GM12864 (cell line): ENCODE measurements at places on chromosomes 7 and 10.

DNA sequence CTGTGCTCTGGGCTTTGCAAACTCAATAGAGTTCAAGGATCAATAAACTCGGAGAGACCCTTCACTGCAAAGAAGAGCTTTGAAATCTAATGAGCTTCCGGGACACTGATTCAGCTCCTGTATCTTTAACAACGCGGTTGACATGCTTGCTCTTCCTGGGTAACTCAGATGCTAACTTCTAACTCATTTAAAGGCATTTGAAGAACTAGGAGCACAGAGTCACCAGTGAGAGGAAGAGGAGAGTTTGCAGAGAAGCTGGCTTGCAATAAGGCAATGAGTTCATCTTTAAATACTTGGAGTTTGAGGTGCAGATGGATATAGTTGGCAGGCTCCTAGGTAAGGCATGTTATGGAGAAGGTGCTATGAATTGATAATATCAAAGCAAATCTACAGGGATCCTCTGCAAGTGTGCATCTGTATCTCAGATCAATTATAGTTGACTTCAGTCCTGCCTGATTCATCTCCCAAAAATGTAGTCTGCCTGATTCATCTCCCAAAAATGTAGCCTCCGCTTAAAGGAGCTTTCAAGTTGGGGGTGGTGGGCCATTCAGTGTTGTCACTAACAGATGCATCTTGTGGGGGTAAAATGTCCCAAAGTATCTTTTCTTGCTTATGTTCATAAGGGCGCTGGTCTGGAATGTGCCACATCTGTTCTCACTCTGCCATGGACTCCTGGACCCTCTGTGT lies 182.5 kb upstream of the PRSS58 start:
- no peak for DNase-seq

- DNase-seq, result no peak
These were observed 1.1 kb upstream of the SMIM30 start for GRCh38 chr7:113119429-113119828.

DNA sequence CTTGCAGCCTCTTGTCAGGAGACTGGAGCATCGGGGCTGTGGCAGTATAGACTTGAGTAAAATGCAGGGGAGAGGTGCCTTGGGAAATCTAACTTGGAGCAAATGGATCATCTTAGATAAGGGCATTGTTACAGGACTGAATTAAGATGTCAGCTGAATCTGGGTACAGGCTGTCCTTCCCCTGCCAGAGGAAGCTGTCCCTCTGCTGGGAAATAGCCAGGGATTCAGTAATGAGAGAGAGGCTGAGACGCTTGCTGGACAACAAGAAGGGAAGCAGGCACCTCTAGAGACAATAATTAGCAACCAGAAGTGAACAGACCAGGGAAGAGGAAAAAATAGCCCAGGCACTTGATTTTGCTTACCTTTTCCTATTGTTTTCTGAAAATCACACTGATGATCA lies 20.7 kb upstream of the RAPGEF5 start:
- DNase-seq, result no peak

DNA sequence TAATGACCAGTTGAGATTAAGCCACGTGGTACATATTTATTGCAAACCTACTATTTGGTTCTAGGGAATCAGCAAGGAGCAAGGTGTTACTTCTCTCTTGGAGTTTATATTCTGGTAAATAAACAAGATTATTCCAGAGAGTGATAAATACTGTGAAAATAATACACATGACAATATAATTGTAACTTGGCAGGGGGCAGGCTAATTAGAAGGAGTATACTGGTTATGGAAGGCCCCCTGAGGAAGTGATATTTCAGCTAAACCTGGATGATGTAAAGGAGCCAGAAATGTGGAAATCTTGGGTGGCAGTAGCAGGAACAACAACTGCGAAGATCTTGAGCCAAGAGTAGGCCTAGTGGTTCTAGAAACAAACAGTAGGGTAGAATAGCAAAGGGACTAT lies 111.8 kb downstream of the SDK1 start:
- DNase-seq, result no peak

DNA sequence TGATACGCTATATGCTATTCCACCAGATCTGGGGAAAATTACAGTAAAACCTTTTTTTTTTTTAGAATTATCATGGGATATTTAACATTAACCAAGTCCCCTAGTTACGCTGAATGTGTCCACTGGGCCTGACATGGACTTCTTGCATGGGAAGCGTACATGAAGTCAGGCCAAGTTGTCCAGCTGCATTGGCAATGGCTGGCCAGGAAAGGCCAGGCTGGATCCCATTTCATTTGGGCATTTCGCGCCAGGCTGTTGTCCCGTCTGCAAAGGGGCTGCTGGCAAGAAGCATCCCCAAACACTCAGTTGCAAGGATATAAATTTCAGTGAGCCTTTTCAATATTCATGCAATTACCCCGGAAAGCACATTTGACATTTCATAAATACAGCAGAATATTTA lies 933.3 kb downstream of the GRID1 start:
- no peak for DNase-seq

DNA sequence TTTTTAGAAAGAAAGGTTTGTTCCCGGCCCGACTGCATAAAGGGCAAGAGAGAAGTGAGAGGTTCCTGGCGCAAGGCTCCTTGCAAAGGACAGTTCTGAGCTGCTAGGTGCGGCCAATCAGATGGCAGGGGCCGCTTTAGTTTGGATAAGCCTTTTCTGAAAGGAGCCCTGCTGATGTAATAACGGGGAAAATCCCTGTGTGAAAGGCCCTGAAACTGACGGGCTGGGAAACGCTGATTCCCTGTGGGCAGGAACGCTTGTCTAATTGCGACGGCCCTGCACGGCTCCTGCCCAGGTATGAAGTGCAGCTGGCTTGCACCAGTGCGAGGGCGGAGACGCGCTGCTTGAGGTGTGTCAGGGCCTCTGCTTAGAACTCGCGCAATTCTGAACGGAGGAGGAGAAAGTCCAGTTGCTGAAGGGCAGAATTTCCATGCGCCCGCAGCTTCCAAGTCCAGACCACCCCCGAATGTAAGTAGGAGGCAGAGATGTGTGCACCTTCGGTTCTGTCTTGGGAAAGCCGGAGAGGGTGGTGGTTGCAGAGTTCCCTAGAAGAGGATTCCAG lies 30.5 kb downstream of the TACC2 start:
- no peak for DNase-seq

GRCh38 chr10:62580396-62580795 lies 206.2 kb downstream of the ZNF365 start:
- DNase-seq, result no peak

DNA sequence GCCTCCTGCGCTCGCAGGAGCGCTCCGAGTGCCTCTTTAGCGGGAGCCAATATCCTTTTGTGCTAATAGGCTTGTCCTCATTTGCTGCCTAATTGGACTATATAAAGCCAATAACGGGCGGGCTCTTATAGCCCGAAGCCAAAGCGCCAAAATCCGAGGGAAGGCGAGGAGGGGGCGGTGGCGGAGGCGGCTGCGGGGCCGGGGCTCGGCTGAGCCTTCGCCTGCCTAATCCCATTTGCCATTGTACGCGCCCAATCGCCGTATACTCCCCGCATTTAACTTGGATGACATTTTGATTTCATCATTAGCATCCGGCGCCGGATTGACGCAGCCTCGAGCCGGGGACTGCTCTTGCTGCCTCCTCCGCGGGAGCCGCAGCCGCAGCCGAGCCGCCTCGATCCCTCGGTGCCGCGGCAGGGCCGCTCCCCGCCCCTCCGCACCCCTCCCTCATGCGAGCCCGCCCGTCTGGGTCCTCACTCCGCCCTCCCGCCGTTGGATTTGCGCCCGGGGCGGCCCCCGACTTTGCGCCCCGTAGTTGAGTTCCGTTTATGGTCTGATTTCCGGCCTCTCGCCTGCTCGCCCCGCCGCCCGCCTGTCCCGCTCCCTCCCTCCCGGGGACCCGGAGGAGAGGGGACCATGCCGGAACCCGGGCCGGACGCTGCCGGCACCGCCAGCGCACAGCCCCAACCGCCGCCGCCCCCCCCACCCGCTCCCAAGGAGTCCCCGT lies at the start of gene HMX3:
Gene HMX3 (plus strand): TSS at position 556 of the 727 bp plus-strand sequence. CDS start 81 bp downstream, at position 637.
- DNase-seq, result no peak

- DNase-seq, result no peak
These were observed 17.1 kb upstream of the C10orf67 start for GRCh38 chr10:23361665-23362064.

- no peak for DNase-seq
These were observed 161.1 kb upstream of the ZMIZ1 start for GRCh38 chr10:78907551-78908211.

GRCh38 chr7:20786779-20787659 lies at the start of gene SP8:
Gene SP8 (minus strand): TSS chr7:20786886. CDS start chr7:20786798, 88 bp downstream.
- DNase-seq, result no peak

- no peak for DNase-seq
These were observed 120.9 kb downstream of the CACNB2 start for GRCh38 chr10:18261063-18261610.

- no peak for DNase-seq
These were observed 60.6 kb downstream of the MAP3K8 start for GRCh38 chr10:30494558-30494957.

DNA sequence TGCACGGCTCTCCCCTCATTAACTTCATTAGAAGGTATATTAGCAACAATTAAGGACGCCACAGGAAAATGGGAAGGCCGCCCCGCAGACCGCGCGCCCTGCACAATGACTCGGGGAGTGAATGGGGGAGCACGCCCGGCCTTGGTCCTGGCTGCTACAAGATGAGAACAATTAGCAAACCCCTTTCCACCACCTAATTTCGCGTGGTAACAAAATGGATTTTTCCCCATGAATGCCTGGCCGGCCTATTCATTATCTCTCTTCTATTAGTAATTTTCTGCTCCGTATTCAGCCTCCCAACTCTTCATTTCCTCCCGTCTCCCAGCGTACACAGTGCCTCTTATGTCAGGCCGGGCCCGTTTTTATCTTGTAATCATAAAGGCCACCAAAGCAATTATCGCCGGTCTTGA lies 346.9 kb downstream of the DNAJB6 start:
- DNase-seq, result no peak

DNA sequence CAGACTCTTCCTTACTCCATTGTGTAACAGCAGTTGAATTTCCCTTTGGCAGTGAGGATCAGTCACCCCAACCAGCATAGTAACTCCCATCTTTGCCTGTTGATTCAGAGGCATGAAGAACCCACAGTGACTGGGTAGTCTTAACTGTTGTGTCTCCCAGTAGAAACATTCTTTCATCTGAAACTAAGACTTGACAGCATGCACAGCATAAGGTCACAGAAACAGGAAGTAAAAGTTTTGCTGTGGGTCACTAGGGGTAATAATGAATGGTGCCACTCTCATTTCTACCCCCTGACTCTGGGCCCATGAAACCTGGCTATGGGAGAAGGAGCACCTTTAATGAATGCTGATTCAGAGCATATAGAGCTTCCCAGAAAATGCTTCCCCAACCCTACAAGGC lies 8.3 kb upstream of the FRMPD2 start:
- DNase-seq, result peak; percentile 78

DNA sequence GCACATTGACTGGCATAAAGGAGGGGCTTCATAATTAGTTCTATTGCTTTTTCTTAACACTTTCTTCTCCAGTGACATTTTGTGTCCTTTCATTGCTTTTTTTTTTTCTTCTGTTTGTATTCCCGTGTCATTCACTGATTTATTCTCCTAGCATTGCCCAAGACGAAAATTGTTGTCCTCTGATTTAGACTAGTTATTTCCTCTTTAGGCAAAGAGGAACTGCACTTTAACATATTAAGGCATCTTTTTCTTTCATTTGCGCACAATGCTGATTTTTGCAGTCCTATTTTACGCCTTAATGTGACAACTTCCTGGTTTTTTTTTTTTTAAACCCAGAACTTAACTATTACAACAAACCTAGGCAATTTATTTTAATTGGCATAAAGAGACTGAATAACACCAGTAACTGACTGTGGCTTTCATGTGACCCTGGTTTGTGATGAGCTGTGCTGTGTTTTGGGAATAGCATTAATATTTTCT lies 39.7 kb downstream of the ARID5B start:
- no peak for DNase-seq

DNA sequence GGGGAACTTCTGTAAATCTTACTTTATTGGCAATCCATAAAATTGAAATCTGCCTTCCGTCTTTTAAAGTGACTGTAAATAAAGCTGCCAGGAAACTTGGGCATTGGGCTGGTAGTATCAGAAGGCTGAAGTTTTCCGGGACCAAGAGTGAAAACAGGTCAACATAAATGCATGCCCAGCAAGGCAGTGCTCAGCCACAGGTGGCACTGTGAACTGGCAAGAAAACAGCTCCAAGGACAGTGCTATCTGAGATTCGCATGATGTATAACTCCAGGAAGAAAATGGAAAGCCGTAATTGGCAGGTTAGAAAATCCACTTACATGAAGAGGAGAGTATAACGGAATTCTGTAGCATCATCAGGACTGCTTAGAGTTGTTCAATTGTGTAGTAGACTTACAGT lies 1.9 kb upstream of the INSYN2A start:
- DNase-seq, result no peak

- no peak for DNase-seq
These were observed 38.0 kb upstream of the VSIR start for GRCh38 chr10:71811351-71811750.

DNA sequence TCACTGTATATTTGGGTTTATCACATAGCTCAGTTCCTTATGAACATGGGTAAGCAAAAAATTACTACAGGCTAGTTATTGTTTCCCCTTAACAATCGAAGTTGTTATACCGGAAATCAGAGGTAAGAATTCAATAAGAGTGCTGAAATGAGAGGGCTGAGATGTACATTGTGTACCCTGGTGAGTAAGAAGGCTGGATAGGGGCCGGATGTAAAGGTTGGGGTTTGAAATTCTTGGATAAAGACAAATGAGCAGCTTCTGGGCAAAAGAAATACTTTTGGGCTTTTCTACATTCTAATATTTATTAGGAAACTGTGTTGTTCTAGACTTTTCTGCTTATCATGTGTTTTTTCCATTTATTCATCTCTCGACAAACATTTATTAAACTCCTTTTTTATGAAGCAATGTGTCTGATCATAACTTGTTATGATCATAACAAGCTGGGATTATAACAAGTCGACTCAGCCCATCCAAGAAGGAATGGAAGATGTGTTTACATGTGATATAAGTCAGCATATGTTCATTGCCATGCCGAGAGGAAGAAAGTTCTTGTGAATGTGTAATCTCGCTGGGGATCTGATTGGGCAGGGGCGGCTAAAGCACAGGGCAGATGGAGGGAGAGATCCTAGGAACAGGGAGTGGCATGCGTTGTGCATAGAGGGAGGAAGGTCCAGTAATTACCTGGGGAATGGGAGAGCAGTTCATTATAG lies 155.3 kb downstream of the PLXDC2 start:
- no peak for DNase-seq
